ENCODE measurements at places on chromosomes 6 and 20.

GRCh38 chr6:87875781-87876180 is 171.9 kb upstream of the SPACA1 start:
- no peak for DNase-seq

DNA sequence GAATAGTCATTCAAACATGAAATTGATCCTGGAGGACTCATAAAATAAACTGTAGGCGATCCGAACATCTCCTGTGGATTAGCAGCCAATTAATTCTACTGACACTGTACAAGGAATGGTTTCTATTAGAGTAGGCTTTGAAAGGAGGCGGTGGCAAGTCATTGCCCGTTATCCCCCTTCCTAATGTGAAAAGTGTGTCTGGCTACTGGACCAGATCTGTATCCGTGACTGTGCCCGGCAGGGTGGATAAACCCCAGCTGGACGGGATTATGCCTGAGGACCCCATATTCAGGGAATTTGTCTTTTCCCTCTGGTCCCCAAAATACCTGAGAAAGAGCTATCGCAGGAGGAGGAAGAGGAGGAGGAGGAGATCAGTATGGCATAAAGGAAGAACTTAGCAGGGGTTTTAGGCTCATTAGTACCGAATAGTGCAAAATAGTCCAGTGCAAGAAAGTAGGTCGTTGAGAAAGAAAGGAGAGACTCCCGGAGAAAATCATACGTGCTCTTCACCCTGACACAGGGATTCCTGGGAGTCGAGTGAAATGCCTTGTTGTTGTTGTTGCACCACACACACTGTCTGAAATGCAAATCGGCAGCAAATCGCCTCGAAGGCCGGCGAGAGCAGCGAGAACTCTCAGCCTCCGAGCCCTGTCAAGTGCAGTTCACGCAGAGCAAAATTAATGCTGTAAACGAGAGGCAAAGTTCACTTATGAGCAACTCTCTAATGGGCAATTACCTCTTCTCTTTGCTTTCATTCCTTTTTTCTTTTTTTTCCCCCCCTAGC is 178.9 kb upstream of the ARID1B start:
- DNase-seq, result no peak

DNA sequence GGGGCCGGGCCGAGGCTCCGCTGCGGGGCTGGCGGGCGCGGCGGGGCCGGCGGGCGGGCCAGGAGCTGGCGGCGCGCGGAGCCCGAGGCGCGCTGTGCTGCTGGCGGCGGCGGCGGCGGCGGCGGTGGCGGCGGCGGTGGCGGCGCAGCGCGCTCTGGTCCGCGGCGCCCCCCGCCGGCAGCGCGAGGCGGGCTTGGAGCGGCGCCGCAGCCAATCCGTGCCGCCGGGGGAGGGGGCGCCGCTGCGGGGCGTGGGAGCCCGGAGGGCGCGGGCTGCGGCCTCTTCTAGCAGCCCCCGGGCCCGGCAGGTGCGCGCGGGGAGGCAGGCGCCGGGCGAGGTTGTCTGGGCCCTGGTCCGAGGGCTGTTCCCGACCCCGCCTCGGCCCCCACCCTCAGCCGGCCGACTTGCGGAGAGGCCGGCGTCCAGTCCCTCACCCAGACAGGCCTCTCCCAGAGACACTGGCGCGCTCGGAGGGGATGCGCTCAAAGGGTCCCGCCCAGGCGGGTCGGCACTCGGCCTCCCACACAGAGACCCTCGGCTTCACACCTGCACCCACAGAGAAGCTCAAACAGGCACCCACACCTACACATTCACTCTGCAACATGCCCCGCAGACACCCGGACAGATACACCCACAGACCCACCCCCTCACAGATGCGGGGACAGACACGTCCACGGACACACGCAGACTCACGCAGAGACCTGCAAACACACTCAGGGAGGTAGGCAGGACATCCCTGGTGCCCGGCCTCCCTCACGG is at the start of gene RIMS4:
Gene RIMS4 (minus strand): TSS at position 156 of the 759 bp plus-strand sequence. CDS start 275 bp downstream, outside the sequence.
- DNase-seq, result peak; percentile 48

DNA sequence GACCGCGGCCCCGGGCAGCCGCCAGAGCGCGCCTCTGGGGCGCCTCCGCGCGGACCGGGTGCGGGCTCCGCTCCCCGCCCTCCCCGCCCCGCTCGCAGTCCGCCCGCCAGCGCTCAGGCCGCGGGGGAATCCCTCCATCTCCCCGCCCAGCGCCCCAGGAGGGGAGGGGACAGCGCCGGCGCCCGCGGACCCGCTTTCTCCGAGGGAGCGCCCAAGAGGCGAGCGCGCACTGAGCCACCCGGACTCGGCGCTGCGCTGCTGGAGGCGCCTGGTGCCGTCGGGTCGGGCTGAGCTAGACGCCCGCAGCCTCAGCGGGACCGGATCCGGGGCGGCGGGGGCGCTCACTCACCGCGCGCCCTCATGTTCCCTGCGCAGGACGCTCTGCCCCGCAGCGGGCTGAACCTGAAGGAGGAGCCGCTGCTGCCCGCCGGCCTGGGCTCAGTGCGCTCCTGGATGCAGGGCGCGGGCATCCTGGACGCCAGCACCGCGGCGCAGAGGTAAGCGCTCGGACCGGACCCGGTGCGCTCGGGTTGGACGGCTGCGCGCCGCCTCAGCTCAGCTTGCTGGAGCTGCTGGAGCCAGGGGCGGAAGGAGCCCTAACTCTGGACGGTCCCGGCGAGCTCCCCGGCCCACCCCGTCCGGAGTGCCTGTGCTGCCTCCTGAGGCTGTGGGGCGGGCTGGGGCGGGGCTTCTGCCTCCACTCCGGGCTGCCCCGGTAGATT is 867 bp downstream of the EBF4 start:
- DNase-seq, result peak; percentile 46

- DNase-seq, result no peak
These were observed 3.5 kb downstream of the SCAF8 start for GRCh38 chr6:154736618-154737259.

GRCh38 chr6:5537967-5538366 is 276.7 kb downstream of the FARS2 start:
- no peak for DNase-seq

- peak; percentile 60 for DNase-seq
These were observed 55.0 kb upstream of the FOXC1 start for GRCh38 chr6:1554476-1555310.

DNA sequence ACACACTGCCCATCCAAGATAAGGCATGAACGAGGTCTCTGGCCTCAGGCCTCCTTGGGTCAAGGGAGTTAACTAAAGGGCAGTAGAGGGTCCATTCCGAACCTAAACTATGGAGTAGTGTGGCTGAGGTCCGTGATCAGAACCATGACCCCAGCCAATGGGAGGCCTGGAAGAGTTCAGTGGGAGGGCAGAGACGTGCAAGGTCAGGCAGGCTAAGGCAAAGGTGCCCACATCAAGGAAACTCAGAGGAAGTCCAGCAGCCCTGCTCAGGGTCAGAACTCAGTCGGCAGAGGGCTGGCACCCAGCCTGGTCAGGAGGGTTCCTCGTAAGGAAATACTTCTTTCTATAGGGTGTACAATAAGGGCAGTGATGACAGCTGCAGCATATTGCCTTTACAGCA is 152.2 kb downstream of the SOD2 start:
- no peak for DNase-seq

GRCh38 chr20:5189917-5190316 is 63.1 kb downstream of the CDS2 start:
- DNase-seq, result no peak

- no peak for DNase-seq
These were observed 141.2 kb upstream of the KCNG1 start for GRCh38 chr20:51163996-51164600.

DNA sequence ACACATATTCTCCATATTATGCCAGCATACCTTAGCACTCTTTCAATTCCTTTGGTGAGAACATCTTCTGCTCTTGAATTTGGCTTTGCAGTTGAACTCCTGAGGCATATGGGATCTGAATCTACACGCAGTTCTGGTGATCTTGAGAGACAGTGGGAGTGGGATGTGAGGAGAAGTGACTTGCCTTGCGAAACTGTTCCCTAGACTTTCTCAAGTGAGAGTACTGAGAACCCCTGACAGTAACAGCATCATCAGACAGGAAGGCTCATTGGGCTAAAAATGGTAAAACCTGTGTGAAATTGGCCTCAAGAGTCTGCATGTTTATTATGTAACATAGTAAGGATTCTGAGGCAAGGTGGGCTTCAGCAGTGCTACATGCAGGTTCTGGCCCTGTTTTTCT is 49.1 kb upstream of the CEP85L start:
- no peak for DNase-seq

- DNase-seq, result no peak
These were observed 235.1 kb upstream of the UFL1 start for GRCh38 chr6:96286503-96286902.

DNA sequence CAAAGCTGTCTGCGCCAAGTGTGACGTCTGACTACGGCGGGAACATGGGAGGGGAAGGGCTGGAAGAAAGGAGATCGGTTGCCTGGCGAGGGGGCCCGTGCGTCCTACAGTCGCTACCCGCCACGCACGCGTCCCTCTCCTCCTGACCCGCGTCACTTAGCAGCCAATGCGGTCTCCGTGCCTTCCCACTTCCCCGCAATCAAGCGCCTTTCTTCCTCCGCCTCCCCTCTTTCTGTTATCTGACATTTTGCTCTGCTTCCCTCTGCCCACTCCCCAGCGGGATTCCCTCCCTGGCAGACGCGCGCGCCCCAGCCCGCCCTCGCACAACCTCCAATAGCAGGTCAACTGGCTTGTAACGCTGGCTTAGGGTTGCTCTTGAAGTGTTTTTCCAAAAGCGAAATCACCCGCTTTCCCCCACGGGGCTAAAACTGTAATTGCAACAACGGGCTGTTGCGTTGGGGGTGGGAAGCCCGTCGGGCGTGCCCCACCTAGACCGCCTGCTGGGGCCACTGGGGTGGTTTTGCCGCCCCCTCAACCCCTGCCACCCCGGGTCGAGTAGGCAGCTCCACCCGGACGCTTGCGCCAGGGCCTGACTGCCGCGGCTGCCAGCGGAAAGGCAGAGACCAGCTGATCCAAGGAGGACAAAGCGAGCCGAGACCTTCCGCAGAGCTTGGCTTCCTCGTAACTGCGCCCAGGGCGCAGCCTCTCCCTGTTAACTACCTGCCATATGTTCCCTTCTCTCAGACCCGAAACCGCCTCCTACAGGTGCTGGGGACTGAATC is 6.2 kb upstream of the SOX4 start:
- peak; percentile 63 for DNase-seq

DNA sequence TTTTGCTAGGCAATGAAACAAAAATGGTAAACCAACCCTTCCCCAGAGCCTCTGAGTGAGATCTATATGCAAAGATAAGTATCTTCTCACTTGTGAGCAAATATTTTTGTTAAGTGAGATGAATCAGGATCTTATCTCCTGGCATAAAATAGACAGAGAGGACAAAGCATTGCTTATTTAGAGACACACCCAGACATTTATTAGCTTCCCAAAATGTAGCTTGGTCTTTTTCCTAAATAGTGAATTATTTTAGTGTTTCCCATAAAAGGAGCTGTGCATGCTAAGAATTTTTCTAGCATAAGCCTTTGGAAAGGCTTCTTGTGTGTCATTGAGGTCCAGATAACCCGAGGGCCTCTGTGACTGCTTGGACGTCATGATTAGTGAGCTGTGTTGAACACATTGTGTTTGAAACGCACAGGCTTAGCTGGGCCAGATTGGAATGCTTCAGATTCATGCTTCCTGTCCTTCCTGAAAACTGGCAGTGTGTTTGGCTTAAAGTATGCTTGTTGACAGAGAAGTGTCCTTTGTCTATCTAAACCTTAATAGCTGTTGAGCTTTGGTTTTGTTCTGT is 16.5 kb downstream of the MTHFD1L start:
- no peak for DNase-seq

GRCh38 chr20:50373674-50374286 is 136.4 kb upstream of the PTPN1 start:
- DNase-seq, result no peak

DNA sequence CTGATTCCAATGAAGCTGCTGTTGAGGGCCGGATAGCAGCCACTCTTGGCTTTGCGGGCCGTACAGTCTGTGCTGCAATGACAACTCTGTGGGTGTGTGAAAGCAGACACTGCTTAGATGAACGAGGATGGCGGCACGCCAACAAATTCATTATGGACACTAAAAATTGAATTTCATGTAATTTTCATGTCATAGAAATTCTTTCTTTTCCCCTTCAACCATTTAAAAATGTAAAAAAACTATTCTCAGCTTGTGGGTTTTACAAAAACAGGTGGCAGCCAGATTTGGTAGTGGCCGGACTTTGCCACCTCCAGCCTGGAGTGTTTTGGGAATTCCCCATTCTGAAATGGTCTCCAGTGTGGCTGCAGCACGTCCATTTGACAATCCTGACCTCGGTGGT is 26.0 kb downstream of the MAS1 start:
- no peak for DNase-seq

GRCh38 chr6:108165714-108166663 is at the start of gene NR2E1:
TSS of gene NR2E1 (plus strand) at chr6:108166022. CDS start at chr6:108166766, 744 bp downstream.
- peak; percentile 71 for DNase-seq

DNA sequence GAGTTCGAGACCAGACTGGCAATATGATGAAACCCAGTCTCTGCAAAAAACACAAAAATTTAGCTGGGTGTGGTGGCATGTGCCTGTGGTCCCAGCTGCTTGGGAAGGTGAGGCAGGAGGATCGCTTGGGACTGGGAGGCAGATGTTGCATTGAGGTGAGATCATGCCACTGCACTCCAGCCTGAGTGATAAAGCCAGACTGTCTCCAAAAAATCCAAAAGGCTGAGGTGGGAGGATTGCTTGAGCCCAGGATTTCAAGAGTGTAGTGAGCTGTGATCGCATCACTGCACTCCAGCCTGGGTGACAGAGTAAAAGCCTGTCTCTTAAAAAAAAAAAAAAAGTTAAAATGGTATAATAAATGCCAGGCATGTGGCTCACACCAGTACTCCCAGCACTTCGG is 1.3 kb upstream of the PTCRA start:
- DNase-seq, result no peak

DNA sequence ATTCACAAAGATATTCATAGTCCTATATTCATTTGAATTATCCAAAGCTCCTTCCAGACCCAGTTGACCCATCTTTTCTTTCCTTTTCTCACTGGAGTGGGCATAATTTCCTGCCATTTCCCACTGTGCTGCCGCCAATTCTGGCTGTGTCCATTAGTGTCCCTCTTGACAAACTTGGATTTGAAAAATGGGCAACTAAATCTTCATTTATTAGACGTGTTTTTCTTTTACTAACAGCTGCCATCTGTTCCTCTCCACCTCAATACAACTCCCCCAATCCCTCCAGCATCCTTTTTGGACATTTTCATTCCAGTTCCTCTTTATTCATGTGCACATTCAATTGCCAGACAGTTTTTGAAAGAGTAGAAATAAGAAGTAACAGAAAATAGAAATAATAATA is 90.5 kb downstream of the PCSK2 start:
- DNase-seq, result no peak

GRCh38 chr6:104414723-104415122 is 445.0 kb downstream of the HACE1 start:
- no peak for DNase-seq

- peak; percentile 20 for DNase-seq
These were observed 53.4 kb downstream of the MYLK4 start for GRCh38 chr6:2697291-2697690.

DNA sequence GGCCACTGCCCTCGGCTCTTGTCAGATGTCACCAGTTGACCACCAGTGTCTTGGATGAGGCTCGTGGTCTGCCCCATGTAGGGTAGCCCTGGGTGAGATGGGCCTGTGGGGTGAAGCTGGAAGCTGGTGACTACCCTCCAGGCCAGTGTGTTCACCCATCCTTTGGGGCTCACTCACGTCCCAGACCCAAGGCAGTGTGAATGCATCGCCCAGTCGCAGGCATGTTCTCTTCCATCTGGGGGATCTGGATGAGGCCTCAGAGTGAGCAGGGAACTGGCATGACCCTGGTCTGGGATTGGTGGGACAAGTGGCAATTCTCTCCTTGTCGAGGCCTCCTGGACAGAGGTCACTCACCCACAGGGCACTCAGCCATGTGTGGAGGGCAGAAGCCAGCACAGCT is 120.1 kb upstream of the PHACTR3 start:
- no peak for DNase-seq

- no peak for DNase-seq
These were observed 116.5 kb upstream of the F13A1 start for GRCh38 chr6:6436946-6437345.

Data from WTC11 (cell line).